ENCODE measurements at places on chromosomes 11 and 22.

DNA sequence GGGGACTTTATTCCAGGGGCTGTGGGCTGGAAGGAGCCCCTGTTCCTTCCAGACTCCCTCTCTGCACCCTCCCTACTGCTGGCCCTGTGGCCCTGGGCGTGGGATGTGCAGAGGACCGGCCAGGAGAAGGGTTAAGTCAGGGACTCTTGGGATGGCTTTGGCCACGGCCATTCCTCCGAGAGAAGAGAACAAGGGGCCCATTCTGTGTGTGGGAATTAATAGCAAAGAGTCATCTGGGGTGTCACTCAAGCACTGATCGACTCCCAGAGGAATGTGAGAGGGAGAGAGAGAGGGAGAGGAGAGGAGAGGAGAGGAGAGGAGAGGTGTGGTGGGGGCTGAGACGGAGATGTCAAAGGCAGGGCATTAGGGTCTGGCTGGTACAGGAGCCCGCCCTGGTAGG lies 14.2 kb upstream of the SOX10 start:
- no peak for DNase-seq

GRCh38 chr22:46636221-46637002 lies 16.2 kb downstream of the GRAMD4 start:
- DNase-seq = no peak

- peak; percentile 26 for DNase-seq
Observed at GRCh38 chr22:33853200-33854097, 66.8 kb downstream of the LARGE1 start.

DNA sequence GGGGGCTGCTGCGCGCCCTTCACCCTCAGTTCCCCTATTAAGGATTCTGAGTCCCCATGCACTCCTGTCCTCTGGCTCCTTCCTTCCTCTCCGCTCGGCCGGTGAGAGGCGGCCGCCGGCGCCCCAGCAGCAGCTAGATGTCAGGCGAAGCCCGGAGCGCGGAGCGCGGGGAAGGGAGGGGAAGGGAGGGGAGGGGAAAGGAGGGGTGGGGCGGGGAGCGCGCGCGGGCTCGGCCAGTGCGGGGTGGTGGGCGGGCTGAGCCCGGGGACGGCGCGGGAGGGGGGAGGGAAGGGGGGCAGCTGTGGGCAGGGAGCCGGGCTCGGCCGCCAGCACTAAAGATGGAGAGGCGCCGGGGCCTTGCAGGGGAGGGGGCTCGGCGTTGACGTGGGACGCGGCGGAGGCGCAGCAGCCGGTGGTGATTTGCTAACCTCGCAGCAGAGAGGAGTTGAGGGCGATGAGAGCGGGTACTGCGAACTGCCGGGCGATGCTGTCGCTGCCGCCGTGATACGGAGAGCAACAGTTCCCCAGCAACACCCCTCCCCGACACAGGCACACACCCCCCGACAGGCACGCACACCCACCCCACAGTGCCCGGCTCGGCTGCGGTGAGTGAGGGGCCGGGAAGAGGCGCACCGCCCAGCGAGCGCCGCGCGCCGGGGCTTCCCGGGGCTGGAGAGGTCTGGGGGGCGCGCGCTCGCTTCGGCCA lies at the start of gene ZBTB16:
ZBTB16 (plus strand) TSS at position 434 of the 706 bp plus-strand sequence. CDS start 3,590 bp downstream, outside the sequence.
- DNase-seq = peak; percentile 71

- DNase-seq = no peak
Observed at GRCh38 chr11:88164320-88164719, 10.9 kb downstream of the RAB38 start.

GRCh38 chr11:31326470-31327148 lies 42.9 kb downstream of the DCDC1 start:
- DNase-seq = no peak

DNA sequence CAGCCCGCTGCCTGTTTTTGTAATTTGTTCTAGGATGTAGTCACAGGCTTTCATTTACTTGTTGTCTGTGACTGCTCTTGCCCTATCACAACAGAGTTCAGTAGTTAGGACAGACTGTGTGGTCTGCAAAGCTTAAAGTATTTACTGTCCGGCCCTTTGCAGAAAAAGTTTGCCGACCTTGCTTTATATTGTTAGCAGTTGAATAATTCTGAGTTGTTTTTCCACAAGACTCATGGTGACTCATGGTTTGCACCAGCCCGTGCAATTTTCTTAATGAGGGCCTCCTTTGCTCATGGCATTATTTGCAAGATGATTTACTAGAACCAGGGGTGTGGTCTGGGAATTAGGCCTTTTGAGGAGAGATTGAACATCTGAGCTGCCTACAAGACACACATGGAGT lies 110.6 kb downstream of the SCN3B start:
- no peak for DNase-seq

GRCh38 chr11:59267736-59268475 lies 55.2 kb upstream of the MPEG1 start:
- DNase-seq = no peak

GRCh38 chr11:60992842-60993409 lies 21.4 kb downstream of the CD6 start:
- DNase-seq = no peak

- DNase-seq = no peak
Observed at GRCh38 chr11:115300660-115301428, 203.4 kb downstream of the CADM1 start.

DNA sequence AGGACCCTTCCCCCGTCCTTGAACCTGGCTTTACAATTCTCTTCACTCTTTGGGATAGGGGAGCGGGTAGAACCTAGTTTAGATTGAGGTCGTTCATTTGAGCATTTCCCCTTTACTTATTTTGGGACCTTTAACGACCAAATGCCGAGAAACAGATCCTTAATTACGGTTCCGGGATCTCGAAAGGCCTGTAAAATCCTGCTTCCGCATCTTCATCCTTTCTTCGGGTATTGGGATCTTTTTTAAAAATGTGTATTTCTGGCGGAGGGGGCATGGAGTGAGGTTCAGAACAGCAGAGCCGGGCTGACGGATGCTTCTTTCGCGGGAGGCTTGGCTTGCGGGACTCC lies 395 bp upstream of the HIPK3 start:
- no peak for DNase-seq

DNA sequence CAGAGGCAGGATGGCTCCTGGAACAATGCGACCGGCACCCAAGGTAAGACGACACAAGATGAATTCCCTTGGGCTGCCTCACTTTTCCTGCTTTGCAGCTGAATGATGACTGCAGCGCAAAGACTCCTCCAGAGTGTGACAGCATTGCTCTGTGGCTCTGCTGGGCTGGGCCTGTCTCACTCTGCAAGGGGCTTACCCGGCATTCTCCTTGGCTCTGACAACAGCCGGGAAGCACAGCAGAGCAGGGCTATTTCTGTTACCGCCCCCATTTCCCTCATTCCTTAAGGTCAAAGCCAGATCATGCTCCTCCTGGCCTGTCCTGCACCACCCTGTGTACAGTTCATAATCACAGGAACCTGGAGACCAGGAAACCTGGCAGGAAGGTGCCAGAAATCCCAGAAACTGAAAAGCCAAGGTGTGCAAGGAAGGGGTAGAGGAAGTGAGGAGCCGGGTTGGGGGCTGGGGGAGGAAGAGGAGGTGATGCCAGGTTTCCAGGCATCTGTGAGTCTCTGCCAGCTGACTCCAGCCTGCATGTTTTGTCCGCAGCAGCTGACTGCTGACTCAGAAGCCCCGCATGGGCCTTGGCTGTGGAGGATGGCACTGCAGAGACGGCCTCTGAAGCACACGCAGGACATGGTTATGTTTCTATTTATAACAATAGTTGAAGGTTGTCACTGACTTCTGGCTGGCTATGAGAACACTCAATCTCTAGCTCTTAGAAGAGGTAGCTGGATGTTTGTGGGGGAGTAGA lies 113.6 kb downstream of the MICAL3 start:
- no peak for DNase-seq

DNA sequence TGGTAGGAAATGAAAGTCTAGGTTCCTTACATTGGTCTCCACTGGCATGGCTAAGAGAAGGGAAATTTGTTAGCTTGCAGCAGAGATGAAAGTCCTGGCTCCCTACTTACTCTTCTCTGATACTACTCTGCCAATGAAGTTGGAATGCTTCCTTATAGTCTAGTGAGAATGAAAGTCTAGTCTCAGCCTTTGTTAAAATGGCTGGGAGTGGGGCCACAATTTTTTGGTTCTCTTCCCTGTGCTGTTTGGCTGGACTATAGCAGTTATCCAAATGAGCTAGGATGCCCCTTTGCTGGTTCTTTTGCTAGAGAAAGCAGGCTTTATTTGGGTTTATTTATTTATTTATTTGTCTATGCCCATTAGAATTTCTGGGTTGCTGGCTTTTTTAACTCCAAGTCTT lies 414.3 kb downstream of the AASDHPPT start:
- DNase-seq = no peak

GRCh38 chr11:81658722-81659121 lies 1074.9 kb downstream of the FAM181B start:
- DNase-seq = peak; percentile 17

DNA sequence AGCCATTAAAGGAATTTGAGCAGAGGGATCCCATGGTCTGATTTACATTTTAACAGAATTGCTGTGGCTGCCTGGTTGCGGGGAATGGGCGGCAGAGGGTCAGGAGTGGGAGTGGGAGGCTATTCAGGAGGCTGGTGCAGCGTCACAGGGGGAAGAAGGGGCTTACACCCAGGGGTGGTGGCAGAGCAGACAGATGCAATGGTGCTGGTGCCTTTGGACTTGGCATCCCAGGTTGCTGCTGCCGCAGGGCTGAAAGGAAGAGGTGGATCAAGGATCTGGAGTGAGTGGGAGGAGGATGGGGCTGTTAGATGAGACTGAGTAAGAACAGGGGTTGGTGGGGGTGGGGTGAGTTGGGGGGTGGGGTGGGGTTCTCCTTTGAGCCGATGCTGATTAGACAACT lies 38.5 kb downstream of the GRIK4 start:
- DNase-seq = no peak

DNA sequence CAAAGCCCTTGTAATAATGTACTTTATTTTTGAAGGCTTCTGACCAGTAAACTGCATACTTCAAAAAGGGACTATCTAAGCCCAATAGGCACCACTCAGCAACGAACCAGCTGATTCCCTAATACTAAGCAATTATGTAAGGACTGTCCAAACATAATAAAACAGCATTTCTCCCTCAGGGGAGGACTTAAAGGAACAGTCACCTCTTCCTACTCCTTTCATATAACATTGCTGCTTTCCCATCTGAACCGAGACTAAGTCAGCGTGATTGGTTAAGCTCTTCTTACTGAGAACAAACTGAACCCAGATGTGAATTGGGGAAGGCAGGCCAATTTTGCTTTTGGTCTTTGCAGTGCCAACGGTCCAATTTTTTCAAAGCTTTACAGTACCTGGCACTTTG lies 420.0 kb downstream of the METTL15 start:
- no peak for DNase-seq

GRCh38 chr22:50544078-50544745 lies 1.5 kb upstream of the KLHDC7B start:
- DNase-seq = peak; percentile 89

DNA sequence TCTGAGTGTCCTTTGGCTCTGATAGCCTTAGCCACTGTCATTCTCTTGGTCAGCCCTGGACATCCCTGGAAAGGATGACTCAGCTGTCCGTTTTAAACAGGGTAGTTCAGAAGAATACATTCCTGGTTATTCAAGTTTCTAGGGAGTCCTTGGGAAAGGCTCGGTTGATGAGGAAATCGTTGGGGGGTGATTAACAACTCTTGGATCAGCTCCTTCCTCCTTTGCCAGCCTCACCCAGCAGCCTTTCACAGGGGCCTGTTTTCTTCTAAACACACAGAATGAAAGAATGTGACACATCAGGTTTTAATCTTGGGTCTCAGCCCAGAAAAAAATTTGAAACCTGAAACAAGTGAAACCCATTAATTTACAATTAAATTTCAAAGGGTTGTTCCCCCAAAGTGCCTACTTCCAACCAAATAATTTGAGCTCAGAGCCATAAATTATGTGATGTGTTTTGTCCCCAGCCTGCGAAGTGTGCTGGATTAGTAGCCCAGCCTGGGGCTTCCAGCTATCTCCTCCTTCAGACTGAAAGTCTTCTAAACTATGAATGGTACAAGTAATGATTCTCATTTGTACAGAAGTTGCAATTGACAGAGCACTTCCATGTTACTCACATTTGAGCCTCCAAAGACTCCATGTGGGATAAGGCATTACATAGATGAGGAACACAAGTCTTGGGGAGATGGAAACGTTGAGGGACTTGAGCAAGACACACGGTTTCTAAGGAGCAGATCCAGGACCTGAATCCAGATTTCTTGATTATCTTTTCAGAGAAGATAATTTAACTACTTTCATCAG lies 19.3 kb upstream of the MRGPRX2 start:
- no peak for DNase-seq

DNA sequence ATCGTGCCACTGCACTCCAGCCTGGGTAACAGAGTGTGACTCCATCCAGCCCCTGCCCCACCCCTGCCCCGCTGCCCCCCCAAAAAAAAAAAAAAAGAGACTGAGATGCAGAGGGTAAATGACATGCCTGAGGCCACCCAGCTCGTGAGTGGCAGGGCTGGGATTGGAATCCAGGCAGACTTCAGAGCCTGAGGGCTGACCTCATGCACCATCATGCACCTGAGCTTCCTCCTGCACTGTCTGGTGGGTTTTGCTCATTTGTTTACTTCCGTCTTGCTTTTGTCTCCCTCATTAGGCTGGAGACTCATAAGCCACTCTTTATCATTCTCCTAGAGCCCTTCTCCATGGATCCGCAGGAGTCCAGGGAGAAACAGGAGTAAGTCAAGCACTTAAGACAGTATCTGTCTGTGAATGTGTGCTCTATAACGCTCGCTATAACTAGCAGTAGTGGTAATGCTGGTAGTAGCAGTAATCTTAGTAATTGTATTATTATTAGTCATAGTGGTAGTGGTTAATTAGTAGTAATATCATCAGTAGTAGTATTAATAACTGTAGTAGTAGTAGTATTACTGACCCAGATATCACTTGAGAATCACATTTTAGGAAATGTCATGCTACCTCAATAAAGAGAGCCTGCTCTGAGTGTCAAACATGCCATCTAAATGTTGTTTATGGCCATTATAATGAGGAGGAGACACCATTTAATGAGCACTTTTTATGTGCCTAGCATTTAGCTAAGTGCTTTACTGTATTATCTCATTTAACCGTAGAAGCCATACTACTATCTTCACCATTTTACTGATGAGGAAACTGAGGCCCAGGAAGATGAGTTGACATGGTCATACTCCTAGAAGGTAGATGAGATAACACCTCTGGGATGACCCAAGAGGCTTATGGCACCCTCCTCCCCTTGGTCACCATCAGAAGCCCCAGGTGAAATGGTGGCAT lies 85.0 kb downstream of the NAT10 start:
- DNase-seq = no peak

DNA sequence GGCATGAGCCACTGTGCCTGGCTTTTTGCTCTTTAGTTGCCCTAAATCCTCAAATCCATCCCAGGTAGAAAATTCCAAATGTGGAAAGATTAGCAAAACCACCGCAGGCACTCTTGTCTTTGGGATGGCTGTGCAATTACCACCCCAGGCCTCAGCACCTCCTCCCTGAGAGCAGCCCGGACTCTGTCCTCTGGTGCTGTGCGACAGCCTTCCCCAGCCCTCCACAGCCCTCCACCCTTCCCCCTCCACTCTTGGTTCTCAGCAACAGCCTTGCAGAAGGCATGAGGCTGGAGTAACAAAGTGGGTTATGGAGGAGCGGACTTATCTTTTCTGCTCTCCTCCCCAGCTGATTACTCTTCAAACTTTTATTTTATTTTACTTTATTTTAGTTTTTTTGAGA lies 44.7 kb upstream of the YWHAH start:
- no peak for DNase-seq
